Mesenteric fat pad (tissue), 1 donor: ENCODE measurements at places on chromosomes 4 and X. TPM values are rescaled to one million over a fixed set of nuclear protein-coding genes. Genes with fewer than 3 reads are reported as not detected.

DUSP9 gene
- total RNA-seq, result 0.39 TPM

EIF1AX gene
- total RNA-seq, result 108 TPM

HTR2C gene
- not detected for total RNA-seq

MSMO1 gene
- 13.9 TPM for total RNA-seq

SH3D19 gene
- 162 TPM for total RNA-seq

GLUD2 gene
- 5.6 TPM for total RNA-seq

GRCh38 chrX:142036116-142036515, 132.4 kb downstream of the MAGEC1 start:
- DNase-seq, result no peak

GRCh38 chr4:48024522-48024921, 8.0 kb downstream of the NIPAL1 start:
- no peak for DNase-seq

DNA sequence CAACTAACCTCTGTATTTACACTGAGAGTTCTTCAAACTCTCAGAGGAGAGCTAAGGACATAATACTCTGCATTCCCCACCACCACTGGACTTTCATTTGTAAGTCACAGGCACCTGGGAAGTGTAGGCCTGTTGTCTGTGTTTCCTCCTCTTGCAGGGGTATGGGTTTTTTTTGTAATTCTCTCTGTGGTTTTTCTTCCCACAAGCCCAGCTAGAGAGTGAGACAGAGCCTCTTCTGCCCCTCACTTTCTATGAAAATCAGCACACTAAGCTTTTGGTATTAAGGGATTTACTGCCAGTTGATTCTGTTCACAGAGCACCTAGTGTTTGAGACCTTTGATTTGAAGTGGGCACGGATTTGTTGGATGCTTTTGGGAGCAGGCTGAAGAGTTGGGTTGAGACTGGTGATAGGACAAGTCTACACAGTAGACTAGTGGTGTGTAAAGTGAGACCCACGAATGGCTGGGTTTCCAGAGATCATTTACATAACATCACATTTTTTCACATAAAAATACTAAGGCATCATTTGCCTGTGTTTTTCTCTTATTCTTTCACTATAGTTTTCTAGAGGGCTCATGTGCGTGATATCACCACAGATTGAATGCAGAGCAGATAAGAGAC, 28.9 kb upstream of the WDR17 start:
- no peak for DNase-seq

DNA sequence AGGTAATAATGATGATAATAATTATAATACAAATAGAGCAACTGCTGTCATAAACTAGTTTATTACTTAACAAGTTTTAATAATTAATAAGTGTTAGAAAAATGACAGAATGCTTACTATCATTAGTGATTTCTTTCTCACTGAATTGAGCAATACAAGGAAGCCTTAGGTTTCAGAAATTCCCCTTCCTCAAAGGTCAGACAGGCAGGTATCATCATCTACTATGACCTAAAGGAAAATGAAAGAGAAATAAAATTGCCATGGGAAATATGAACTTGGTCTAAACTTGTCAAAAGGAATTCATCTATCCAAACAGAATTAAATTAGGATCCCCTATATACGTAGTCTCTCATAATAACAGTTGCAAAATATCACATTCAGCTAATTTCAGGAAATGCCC, 56.3 kb upstream of the SLC7A11 start:
- DNase-seq, result no peak

GRCh38 chr4:100591161-100591876, 73.5 kb upstream of the EMCN start:
- no peak for DNase-seq

DNA sequence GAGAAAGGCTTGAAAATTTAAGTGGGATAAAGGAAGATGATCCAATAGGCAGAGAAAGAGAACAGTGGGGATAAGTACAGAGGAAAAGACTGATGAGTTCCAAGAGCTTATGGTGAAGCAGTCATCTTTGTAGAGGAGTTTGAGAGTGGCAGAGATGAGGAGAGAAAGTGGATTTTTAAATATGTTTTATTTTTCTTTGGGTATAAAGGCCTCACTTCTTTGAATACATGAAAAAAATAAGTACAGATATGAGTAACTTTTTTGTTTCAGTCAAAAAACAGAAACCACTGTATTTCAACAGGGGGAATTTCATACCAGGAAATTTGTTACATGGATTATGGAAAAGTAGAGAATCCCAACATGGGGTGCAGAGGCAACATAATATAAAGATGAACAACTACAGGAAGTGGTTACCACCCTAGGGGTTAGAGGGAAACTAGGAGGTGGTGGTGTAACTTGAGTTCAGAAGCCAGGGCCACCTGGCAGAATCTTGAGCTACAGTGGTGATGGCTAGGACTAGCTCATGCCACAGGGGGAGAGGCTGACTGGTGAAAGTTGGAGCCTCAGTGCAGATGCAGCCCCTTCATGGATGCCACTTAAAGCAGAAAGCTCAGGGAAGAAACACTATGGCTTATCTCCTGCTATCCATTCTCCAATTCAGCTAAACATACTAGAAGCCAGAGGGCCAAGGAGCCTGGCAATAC, 3.4 kb upstream of the CYBB start:
- no peak for DNase-seq
